D721Med (cell line): ENCODE measurements at places on chromosomes 5 and 9.
A peak's percentile ranks its signal among the peaks of the same experiment; 100 is the strongest.

DNA sequence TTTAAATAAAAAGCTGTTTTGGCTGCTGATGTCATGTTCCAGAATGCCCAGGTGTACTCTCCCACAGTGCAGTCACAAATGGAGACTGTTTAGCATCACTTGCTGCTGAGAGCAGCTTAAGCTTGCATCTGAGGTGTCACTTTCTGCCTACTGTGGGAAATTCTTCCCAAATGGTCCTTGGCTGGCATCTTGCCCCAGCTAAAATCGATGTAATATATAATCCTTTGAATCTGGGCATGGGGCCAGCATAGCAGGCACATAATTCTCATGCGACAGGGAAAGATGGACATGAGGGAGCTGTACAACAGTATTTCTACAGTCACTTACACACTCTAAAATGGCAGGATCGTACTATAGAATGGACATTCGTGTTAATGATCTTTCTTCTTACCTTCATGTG is 144.3 kb downstream of the MACIR start:
- no peak for DNase-seq

DNA sequence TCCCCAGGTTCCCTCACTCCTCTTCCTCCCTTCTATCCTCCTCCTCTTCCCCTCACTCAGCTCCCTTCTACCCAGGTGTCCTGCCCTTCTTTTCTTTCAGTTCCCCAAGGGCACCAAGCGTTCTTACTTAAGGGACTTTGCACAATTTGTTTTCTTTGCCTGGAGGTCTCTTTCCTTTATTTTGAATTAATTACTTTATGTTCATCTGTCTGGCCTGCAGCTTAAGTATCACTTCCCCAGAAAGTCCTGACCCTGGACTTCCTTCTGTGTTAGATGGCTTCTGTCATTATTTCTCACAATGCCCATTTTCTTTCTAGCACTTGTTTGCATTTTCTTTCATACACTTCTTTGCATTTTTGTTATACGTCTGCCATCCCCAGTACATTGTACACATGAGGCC is 350.6 kb downstream of the SH3GL2 start:
- DNase-seq = no peak

GRCh38 chr9:86945728-86946200 is 1.5 kb downstream of the GAS1 start:
- DNase-seq = no peak

- no peak for DNase-seq
Measured at GRCh38 chr5:756171-756570, 28.4 kb downstream of the ZDHHC11B start.

- DNase-seq = no peak
Measured at GRCh38 chr9:5549658-5550650, 39.6 kb downstream of the PDCD1LG2 start.

DNA sequence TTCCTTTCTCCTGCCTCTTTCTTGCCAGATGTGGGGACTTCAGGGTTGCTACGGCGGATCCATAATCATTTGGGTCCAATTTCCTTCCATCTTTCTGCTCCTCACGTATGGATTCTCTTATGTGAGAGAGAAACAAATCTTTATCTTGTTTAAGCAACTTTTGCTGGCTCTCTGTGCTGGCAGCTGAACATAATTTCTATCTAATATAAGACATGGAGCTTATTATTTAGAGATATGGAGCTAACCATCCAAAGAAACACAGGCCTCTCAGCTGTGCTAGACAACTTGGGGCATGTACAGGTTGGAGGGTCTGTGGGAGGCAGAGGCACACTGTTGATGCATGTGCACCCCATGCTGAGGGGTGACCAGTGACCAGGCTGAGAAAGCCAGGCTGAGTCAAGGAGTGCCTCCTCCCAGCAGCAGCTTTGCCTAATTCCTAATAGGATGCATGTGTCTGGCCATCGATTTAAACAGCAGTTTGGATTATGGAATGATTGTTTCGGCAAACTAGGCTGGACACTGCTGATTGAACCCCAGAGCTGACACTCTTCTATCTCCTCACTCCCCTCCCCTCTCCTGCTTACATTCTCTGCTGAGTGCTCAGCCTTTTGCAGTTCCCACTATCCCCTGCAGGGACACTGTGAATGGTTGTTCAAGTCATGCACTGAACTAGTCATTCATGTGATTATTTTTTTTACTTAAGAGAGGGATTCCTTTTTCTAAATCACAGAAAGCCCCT is 195.8 kb downstream of the ERCC6L2 start:
- DNase-seq = no peak

DNA sequence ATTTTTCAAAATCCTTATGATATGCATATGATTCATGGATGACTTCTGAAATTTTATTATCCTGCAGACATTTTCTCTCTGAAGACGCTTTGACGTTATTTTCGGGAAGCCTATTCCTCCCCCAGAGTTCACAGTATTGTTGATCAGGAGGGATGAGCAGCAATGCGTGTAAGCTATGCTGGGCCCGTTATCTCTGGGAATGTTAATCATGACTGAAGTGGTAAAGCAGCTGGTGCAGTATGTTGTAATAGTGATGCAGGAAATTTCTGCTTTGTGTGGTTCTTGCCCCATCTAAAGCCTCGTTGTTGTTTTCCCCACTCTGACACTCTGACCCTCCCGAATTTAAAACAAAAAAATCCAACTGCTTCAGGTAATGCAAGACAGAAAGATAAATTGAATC is 1797.8 kb upstream of the WWC1 start:
- no peak for DNase-seq

- no peak for DNase-seq
Measured at GRCh38 chr5:177501874-177502678, 4.7 kb upstream of the PDLIM7 start.

DNA sequence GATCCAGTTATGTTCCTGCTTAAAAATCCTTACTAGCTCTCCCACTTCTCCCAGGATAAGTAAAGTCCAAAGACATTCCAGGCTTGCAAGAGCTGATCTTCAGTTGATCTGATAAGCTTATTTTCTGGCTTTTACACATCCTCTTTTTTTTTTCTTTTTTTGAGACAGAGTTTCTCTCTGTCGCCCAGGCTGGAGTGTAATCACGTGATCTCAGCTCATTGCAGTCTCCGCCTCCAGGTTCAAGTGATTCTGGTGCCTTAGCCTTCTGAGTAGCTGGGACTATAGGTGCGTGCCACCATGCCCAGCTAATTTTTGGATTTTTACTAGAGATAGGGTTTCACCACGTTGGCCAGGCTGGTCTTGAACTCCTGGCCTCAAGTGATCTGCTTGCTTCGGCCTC is 37.3 kb upstream of the PTPN3 start:
- no peak for DNase-seq

- no peak for DNase-seq
Measured at GRCh38 chr9:2741441-2742158, 24.3 kb downstream of the KCNV2 start.

- DNase-seq = no peak
Measured at GRCh38 chr5:131389096-131389868, 125.4 kb downstream of the CDC42SE2 start.

- DNase-seq = peak; percentile 55
Measured at GRCh38 chr9:88534456-88535225, at the start of gene NXNL2. NXNL2 (plus strand) TSS chr9:88535178; CDS start chr9:88535435, 257 bp downstream.

GRCh38 chr5:172414531-172415361 is 39.6 kb downstream of the SH3PXD2B start:
- no peak for DNase-seq

DNA sequence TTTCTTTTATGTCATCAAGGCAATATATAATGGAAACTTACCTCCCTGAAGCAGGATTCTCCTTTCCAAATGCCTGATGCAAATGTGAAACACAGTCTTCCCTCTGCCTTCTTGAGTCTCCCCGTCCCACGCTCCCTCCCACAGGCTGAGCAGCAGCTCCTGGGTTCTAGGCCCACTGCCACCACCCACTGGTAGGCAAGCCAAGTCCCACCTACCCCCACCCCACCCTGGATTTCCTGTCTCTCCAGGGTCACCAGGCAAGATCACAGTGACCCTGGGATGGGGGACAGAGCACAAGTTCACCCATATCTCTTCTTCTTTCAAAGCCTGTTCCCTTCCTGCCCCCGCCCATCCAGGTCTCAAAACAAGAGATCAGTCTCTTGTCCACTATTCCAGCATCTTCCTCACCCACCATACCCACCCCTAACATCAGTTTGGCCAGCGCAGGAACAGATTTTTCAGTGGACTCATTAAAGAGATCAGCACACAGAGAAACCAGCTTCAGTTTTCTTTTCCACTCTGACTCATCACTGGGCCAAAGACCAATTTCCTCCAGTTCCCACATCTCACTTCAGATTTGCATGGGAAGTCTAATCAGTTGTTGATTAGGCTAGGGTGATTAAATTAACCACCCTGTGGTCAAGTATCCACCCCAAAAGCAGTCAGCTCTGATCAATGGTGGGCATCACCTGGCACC is 151.5 kb downstream of the ACTL7B start:
- DNase-seq = no peak

- DNase-seq = no peak
Measured at GRCh38 chr5:78624011-78624541, 24.5 kb downstream of the LHFPL2 start.

- no peak for DNase-seq
Measured at GRCh38 chr5:144310621-144311020, 139.9 kb downstream of the KCTD16 start.

- DNase-seq = no peak
Measured at GRCh38 chr5:160097991-160098390, 21.3 kb downstream of the PWWP2A start.

GRCh38 chr9:3237121-3237520 is 288.7 kb downstream of the RFX3 start:
- DNase-seq = no peak

- DNase-seq = no peak
Measured at GRCh38 chr5:121762426-121762825, 89.3 kb upstream of the FTMT start.

- no peak for DNase-seq
Measured at GRCh38 chr5:135502836-135503520, 32.8 kb downstream of the NEUROG1 start.

GRCh38 chr9:99296291-99296951 is 74.3 kb downstream of the SEC61B start:
- peak; percentile 44 for DNase-seq
